ENCODE measurements at places on chromosomes 7 and 10.

- no peak for DNase-seq
These were observed 100.5 kb downstream of the ADRA2A start for GRCh38 chr10:111177379-111177778.

DNA sequence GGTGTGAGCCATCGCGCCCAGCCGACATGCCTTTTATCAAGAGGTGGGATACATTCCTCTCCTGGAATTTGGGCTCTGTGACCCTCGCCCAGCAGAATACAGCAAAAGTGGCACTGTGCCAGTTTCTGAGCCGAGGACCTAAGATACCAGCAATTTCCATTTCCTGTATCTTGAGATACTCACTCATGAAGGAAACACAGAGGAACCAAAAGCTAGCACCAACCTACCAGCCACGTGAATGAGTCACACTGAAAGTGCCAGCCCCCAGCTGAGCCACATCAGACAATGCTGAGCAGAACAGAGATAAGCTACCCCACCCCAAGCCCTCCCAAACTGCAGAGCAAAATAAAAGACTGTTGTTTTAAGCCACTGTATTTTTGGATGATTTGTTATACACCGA is 56.3 kb downstream of the CACUL1 start:
- peak; percentile 60 for DNase-seq

- DNase-seq, result no peak
These were observed 284.8 kb downstream of the C7orf25 start for GRCh38 chr7:42627101-42627500.

DNA sequence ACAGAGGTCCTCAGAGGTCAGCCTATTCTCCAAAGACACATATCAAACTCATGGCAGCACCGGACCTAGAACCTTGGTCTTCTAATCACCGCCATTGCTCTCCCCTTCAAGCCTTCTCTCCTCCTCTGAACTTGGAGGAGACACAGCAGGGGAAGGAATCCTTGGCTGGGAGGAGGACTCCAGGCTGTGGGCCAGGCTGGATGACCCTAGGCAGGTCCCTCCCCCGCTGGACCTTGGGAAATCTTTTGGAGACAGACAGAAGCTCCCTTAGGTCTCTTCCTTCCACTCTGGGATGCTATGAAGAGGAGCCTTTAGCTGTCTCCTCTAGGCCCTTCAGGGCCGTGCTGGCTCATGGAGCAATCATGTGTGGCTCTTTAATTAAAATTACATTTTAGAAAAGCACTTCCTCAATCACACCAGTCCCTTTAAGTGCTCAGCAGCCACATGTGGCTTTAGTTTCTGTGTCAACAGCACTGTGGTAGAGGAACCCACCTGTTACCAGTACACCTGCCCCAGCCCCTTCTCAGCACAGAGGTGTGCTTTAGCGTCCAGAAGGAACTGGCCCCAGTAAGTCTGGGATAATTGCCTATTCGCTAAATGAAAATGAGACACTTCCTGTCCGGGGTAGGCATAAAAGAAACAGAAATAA is 238.2 kb downstream of the CELF2 start:
- no peak for DNase-seq

DNA sequence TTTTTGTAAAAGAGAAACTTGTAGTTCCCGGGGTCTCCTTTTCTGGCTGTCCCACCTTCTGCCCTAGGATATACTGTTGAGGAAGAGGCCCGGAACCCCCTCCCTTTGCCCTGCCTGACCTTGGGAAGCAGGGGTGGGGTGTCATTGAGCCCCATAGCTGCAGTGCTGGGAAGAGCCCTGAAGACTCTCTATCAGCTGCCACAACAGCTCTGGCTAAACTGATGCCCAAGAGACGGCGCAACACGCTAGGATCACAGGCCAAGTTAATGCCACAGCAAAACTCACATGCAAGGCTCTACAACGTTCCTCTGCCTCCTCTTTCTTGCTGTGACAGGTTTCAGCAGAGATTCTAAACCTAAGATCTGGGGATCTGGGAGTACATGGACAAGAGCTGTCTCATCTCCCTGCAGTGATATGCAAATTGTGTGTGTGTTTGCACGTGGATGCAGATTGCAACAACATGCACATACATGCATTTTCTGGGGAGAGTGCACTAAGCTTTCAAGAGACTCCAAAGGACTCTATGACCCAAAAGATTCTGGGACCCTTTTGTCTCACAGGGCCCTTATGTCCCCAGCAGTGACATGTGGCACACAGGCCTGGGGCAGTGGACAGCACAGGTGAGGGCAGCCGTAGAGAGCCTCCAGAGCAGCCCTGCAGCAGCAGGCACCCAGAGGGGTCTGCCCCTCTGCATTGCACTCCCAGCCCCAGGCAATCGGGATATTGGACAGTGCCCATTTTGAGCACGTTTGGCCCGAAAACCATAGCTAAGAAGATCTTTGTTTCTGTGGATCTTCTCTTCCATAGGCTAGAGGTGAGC is 2.5 kb downstream of the RASSF4 start:
- DNase-seq, result no peak

- DNase-seq, result no peak
These were observed 690.3 kb downstream of the REEP3 start for GRCh38 chr10:64211466-64211865.

DNA sequence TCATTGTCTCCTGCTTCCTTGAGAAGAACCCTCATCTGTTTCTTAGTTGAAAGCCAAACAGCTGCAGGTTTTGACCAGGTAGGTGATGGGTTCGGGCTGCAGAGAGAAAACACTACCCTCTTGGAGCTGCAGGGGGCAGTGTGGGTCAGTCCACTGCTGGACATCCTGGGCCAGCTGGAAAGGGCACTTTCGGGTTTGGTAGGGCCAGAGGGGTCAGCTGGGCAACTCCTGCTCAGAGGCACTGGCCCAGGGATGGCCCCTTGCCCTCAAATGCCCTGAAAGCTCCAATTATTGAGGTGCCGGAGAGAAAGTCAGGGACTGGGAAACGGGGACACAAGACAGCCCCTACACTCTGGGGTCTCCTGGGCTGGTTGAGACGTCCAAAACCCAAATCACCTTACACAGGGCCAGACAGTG is 90.7 kb downstream of the MKI67 start:
- DNase-seq, result peak; percentile 62

- DNase-seq, result no peak
These were observed 349 bp upstream of the ERVW-1 start for GRCh38 chr7:92478095-92478494.

- no peak for DNase-seq
These were observed 2.6 kb downstream of the CPA2 start for GRCh38 chr7:130269318-130269694.

GRCh38 chr7:39624442-39624807 is 1.1 kb downstream of the RALA start:
- no peak for DNase-seq

DNA sequence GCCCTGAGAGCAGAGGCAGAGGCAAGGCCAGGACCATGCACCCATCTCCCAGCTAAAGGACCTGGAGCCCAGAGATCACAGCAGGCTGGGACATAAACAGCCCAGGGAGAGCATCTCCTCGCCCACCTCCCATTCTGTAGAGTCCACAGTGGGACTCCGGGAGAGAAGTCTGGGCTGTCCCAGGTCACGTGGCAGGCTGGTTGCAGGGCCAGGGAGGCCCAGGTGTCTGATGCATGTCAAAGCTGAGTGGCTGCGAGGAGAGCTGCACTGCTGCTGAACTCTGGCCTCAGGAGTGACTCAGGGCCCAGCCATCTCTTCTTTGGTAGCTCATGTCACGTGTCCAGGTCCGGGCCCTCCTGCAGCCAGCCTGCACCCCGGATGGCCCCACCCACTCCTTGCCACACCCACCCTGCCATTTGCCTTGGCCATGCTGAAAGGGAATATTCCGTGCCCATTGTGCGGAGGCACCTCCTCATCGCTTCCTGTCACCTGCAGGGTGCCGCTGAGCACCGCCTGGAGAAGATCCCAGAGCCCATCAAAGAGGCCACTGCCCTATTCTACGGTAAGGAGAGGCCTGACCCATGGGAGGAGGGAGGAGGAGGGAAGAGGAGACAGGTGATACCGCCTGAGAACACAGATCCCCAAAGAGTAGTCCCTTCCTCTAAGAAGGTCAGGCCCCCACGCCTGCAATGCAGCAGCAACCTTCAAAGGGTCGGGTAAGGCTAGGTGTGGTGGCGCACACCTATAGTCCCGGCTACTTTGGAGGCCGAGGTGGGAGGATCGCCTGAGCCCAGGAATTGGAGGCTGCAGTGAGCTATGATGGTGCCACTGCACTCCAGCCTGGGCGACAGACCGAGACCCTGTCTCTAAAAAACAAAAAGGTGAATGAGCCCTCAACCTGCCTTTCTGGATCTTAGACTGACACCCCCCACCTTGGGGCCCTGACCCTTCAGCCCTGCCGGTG is 12.6 kb upstream of the SH2B2 start:
- DNase-seq, result no peak

- DNase-seq, result no peak
These were observed 185.9 kb downstream of the RAB11FIP2 start for GRCh38 chr10:117860823-117861222.

DNA sequence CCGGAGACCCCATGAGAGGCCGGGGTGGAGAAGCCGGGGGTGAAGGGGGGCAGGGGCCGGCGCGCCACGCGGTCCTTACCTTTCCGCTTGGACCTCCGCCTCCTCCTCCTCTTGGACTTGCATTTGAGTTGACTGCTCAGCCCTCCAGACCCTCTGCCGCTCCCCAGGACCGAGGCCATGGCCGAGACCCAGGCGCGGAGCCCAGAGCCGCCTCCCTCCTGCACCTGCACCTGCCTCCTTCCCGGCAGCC is 428 bp downstream of the ADARB2 start:
- no peak for DNase-seq

DNA sequence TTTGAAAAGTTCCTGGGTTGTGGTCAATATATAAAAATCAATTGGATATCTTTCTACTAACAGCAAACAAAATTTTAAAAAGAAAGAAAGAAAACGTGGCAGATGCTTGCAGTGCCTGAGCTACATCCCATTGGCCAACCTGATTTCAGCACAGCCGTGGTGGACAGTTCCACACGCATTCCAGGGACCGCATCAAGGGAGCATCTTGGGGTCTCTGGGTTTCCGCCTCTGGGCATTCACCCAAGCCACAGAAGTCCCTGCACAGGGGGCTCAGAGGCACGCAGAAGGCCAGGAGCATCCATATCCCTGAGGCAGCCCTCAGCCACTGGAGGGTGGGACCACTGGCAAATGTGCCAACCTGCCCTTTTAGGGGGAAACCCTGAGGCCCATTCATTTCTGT is 254.5 kb upstream of the RNF32 start:
- no peak for DNase-seq

- no peak for DNase-seq
These were observed 105.6 kb upstream of the COL1A2 start for GRCh38 chr7:94289071-94289470.

DNA sequence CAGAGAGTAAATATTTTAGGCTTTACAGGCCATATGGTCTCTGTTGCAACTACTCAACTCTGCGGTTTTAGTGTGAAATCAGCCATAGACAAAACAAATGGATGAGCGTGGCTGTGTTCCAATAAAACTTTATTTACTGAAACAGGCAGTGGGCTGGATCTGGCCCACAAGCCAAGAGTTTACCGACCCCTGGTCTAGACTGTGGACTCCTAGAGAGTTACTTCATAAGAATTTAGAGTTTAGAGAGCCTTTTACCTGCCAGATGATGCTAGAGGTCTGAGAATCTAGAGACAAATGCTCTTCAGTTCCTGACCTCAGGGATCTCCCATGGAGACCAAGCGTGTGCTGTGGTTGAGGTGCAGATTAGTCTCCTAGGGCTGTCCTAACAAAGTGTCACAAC is 174.8 kb downstream of the PTEN start:
- DNase-seq, result no peak

- DNase-seq, result no peak
These were observed 90.5 kb downstream of the CUL1 start for GRCh38 chr7:148789220-148789619.

GRCh38 chr7:77570330-77571011 is 33.4 kb downstream of the PTPN12 start:
- no peak for DNase-seq

DNA sequence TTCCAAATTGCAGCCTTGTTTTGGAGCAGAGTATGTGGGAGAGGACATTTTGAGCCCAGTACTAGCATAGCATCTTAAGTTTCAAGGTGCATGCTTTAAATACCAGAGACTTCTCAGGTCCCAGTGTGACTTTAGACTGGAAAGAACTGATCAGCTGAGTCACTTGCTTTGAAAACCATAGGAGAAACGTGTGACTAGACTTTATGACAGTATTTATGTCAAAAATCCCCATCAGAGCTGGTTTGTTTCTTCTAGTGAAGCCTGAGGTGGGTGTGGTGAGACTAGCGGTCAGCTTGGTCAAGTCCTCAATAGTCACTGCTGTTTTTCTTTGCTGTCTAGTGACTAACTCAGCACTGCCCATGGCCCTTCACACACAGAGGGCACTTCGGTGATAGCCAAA is 724.2 kb downstream of the GATA3 start:
- no peak for DNase-seq

- DNase-seq, result no peak
These were observed 284.4 kb upstream of the PHYHIPL start for GRCh38 chr10:58892031-58892531.

DNA sequence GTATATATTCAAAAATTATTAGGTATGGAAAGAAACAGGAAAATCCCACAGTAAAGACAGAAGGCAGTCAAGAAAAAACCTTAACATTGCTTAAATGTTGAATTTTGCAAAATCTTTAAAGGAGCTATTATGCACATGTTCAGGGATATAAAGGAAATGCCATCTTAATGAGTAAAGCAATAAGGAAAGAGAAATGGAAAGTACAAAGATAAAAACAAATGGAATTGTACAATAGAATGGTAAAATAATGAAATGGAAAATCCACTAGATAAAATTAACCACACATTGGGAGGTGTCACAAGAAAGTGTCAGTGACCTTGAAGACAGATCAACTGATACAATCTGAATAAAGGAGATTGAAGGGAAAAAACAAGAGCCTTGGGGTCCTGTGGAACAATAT is 82.0 kb downstream of the KIF20B start:
- no peak for DNase-seq

GRCh38 chr7:33933611-33934281 is 28.4 kb downstream of the BMPER start:
- DNase-seq, result no peak

DNA sequence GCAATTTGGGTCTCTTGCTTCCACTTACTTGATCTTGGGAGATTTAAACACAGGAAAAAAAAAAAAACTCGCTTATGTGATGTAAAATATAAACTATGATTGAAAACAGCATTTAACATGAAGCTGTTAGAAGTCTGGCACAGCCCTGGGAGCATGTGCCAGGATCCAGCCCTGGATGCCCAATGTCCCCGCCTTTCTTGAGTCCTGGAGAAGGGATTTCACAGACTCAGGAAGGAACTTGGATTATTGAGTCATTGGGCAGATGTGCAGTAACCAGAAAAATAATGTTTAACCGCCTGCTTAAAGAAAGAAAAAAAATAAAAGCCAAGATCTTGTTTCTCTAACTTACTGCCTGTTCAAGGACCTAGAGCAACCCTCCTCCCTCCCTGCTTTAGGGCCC is 3.7 kb upstream of the JCAD start:
- DNase-seq, result no peak

Data from stimulated activated CD4-positive, alpha-beta T cell treated with anti-CD3 and anti-CD28 coated beads, Interleukin-4, amount 100 ng/mL, for 4 hours (primary cell).